CD8-positive, alpha-beta memory T cell (primary cell): ENCODE measurements at places on chromosomes 6 and 20. TPM values are rescaled to one million over a fixed set of nuclear protein-coding genes. Genes with fewer than 3 reads are reported as not detected.
A peak's percentile ranks its signal among the peaks of the same experiment; 100 is the strongest.

Gene PHACTR2
- 29.1 TPM for total RNA-seq

Gene TIAM2
- total RNA-seq, result 24.5 TPM

Gene TGM2
- not detected for total RNA-seq

Gene CD93
- 0.53 TPM for total RNA-seq

DNA sequence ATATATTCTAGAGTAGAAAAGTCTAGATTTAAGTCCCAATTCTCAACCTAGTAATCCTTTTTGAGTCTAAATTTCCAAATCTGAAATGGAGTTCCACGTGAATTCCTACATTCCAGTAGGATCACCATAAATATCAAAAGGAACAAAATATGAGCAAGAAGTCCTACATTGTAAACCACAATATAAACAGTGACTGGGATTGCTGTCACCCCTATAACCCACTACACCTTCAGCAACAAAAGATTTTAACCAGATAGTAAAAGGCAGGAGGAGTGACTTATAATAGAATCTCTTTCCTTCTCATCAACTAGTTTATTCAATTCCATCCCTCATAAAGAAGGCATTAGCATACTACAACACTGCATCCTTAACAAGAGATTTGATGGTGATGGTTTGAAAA is 210.6 kb downstream of the KIF16B start:
- DNase-seq, result no peak
- H3K4me3 ChIP-seq, result no peak overlapping the region
- H3K27me3 ChIP-seq, result no peaks in the 10 kb centered on the region
- no peaks in the 10 kb centered on the region for H3K4me1 ChIP-seq
- no peak overlapping the region for H3K27ac ChIP-seq

- no peaks in the 10 kb centered on the region for H3K27me3 ChIP-seq
- no peaks in the 10 kb centered on the region for H3K36me3 ChIP-seq
- H3K27ac ChIP-seq, result no peak overlapping the region
- H3K4me3 ChIP-seq, result no peak overlapping the region
- DNase-seq, result no peak
Measured at GRCh38 chr20:41014561-41015088, 14.0 kb upstream of the TOP1 start.

DNA sequence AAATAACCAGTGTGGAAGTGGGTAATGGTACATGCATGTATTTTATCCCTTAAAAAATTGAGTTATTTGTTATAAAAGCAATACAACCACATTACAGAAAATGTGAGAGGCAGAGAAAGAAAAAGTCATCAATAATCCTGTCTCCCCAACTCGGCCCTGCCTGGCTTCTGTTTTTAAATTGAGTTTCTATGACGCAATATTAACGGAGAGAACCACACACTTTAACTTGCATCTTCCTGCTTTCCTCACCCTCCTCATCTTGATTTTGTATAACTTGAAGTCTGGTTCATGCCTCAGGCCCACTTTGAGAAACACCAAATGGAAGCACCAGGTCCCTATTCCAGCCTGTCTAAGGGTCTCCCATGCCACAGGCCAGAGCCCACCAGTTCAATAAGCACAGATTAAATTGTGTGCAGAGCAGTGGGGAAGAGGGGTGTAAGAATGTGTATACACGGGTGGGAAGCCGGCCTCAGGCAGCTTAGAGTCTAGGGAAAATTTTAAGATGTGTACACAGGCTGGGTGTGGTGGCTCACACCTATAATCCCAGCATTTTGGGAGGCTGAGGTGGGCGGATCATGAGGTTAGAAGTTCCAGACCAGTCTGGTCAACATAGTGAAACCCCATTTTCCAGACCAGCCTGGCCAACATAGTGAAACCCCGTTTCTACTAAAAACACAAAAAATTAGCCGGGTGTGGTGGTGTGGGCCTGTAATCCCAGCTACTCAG is 15.9 kb downstream of the KCNK5 start:
- peaks cover 4% of the 10 kb centered on the region for H3K4me1 ChIP-seq
- H3K27ac ChIP-seq, result no peak overlapping the region
- no peak for DNase-seq
- no peaks in the 10 kb centered on the region for H3K27me3 ChIP-seq
- no peak overlapping the region for H3K4me3 ChIP-seq
- no peaks in the 10 kb centered on the region for H3K36me3 ChIP-seq

- no peak overlapping the region for H3K4me3 ChIP-seq
- H3K4me1 ChIP-seq, result peaks cover 17% of the 10 kb centered on the region
- no peak overlapping the region for H3K27ac ChIP-seq
- H3K36me3 ChIP-seq, result no peaks in the 10 kb centered on the region
Measured at GRCh38 chr6:28215425-28215824, 9.7 kb upstream of the ZSCAN9 start.

GRCh38 chr6:157226761-157227160 is 96.6 kb downstream of the TMEM242 start:
- H3K27me3 ChIP-seq, result no peaks in the 10 kb centered on the region
- peaks cover 47% of the 10 kb centered on the region for H3K4me1 ChIP-seq
- H3K27ac ChIP-seq, result no peak overlapping the region
- no peaks in the 10 kb centered on the region for H3K36me3 ChIP-seq
- no peak overlapping the region for H3K4me3 ChIP-seq

- H3K4me1 ChIP-seq, result no peaks in the 10 kb centered on the region
- H3K27ac ChIP-seq, result no peak overlapping the region
- no peak for DNase-seq
- H3K27me3 ChIP-seq, result no peaks in the 10 kb centered on the region
- no peaks in the 10 kb centered on the region for H3K36me3 ChIP-seq
Measured at GRCh38 chr6:136801581-136801980, 9.3 kb upstream of the MAP3K5 start.

GRCh38 chr20:45097485-45098102 is 3.3 kb downstream of the KCNS1 start:
- no peak overlapping the region for H3K27ac ChIP-seq
- DNase-seq, result peak; percentile 29
- no peak overlapping the region for H3K4me3 ChIP-seq
- peaks cover 35% of the 10 kb centered on the region for H3K27me3 ChIP-seq
- H3K4me1 ChIP-seq, result peaks cover 3% of the 10 kb centered on the region

GRCh38 chr6:125046107-125046925 is 84.1 kb downstream of the RNF217 start:
- H3K36me3 ChIP-seq, result no peaks in the 10 kb centered on the region
- no peaks in the 10 kb centered on the region for H3K27me3 ChIP-seq
- no peak overlapping the region for H3K4me3 ChIP-seq

- no peak overlapping the region for H3K4me3 ChIP-seq
- H3K27ac ChIP-seq, result no peak overlapping the region
- H3K27me3 ChIP-seq, result no peaks in the 10 kb centered on the region
- no peak for DNase-seq
- no peaks in the 10 kb centered on the region for H3K4me1 ChIP-seq
Measured at GRCh38 chr20:36018208-36018988, 50.0 kb downstream of the CNBD2 start.

- H3K27ac ChIP-seq, result no peak overlapping the region
- no peak for DNase-seq
- H3K27me3 ChIP-seq, result no peaks in the 10 kb centered on the region
Measured at GRCh38 chr20:24829649-24830370, 119.3 kb upstream of the CST7 start.

DNA sequence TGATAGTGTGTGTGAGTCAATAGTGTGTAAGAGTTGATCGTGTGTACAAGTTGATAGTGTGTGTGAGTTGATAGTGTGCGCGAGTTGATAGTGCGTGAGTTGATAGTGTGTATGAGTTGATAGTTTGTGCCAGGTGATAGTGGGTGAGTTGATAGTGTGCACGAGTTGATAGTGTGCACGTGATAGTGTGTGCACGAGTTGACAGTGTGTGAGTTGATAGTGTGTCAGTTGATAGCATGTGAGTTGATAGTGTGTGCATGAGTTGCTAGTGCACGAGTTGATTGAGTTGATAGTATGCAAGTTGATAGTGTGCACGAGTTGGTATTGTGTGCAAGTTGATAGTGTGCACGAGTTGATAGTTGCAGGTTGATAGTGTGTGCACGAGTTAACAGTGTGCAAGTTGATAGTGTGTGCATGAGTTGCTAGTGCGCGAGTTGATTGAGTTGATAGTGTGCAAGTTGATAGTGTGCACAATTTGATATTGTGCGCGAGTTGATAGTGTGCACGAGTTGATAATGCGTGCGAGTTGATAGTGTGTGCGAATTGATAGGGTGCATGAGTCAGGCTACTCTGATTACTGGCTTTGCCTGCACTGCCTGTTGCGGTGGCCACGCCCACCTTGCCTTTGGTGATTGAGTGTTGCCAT is 35.8 kb upstream of the IYD start:
- DNase-seq, result no peak
- H3K27ac ChIP-seq, result no peak overlapping the region
- H3K4me3 ChIP-seq, result no peak overlapping the region
- H3K27me3 ChIP-seq, result no peaks in the 10 kb centered on the region
- no peaks in the 10 kb centered on the region for H3K36me3 ChIP-seq
- H3K4me1 ChIP-seq, result no peaks in the 10 kb centered on the region

- no peaks in the 10 kb centered on the region for H3K36me3 ChIP-seq
- H3K27me3 ChIP-seq, result no peaks in the 10 kb centered on the region
- H3K27ac ChIP-seq, result no peak overlapping the region
- H3K4me3 ChIP-seq, result no peak overlapping the region
- H3K4me1 ChIP-seq, result no peaks in the 10 kb centered on the region
- DNase-seq, result no peak
Measured at GRCh38 chr20:58822149-58822548, 28.6 kb downstream of the GNAS-AS1 start.

DNA sequence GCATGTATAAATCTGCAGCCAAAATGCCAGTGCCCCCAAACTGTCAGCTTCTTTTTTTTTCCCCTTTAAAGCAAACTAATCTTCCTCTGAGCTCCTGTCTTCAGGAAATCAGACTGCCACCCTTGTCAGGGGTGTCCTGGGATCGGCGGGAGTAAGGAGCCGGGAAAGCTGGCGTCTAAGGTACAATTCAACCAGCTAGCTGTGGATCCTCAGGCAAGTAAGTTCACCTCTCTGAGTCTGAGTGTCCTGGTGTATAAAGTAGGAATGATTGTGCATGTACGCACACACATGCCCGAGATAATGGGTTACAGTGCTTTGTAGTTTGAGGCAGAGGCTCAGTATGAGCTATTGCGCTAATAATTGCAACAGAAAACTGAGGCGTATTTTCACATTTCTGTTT is 98.3 kb downstream of the ANKRD60 start:
- H3K27ac ChIP-seq, result no peak overlapping the region
- H3K4me1 ChIP-seq, result no peaks in the 10 kb centered on the region
- no peaks in the 10 kb centered on the region for H3K36me3 ChIP-seq
- H3K27me3 ChIP-seq, result peaks cover 7% of the 10 kb centered on the region
- no peak overlapping the region for H3K4me3 ChIP-seq

- no peaks in the 10 kb centered on the region for H3K27me3 ChIP-seq
- H3K4me3 ChIP-seq, result no peak overlapping the region
- no peaks in the 10 kb centered on the region for H3K4me1 ChIP-seq
- H3K36me3 ChIP-seq, result no peaks in the 10 kb centered on the region
Measured at GRCh38 chr20:11718474-11719094, 199.1 kb upstream of the BTBD3 start.

- H3K4me1 ChIP-seq, result no peaks in the 10 kb centered on the region
- no peaks in the 10 kb centered on the region for H3K27me3 ChIP-seq
- no peak overlapping the region for H3K4me3 ChIP-seq
- DNase-seq, result no peak
- H3K27ac ChIP-seq, result no peak overlapping the region
Measured at GRCh38 chr6:73719046-73719445, 23.0 kb downstream of the CD109 start.

- no peak for DNase-seq
- H3K27ac ChIP-seq, result no peak overlapping the region
- no peaks in the 10 kb centered on the region for H3K27me3 ChIP-seq
- no peaks in the 10 kb centered on the region for H3K36me3 ChIP-seq
- no peak overlapping the region for H3K4me3 ChIP-seq
- no peaks in the 10 kb centered on the region for H3K4me1 ChIP-seq
Measured at GRCh38 chr20:21714297-21715192, 9.1 kb downstream of the PAX1 start.

DNA sequence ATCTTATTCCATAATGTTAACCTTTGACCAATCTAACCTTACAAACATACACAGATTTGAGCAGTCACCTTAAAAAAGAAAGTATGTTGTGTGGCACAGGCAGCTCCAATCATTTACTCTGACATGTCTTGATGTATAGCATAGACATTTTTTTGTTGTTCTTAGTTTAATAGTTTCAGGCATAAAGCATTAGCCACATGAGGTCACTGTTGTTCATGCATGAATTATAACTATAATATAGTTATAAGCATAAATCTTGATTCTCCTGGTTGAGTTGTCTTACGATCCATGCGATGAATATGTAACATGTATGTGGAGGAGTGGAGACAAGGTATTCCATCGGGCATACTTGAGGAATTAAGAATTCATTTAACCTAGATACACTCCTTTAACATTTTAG is 26.1 kb upstream of the NKAIN2 start:
- no peak for DNase-seq
- H3K36me3 ChIP-seq, result no peaks in the 10 kb centered on the region
- H3K4me1 ChIP-seq, result no peaks in the 10 kb centered on the region
- no peak overlapping the region for H3K4me3 ChIP-seq
- no peak overlapping the region for H3K27ac ChIP-seq
- no peaks in the 10 kb centered on the region for H3K27me3 ChIP-seq

DNA sequence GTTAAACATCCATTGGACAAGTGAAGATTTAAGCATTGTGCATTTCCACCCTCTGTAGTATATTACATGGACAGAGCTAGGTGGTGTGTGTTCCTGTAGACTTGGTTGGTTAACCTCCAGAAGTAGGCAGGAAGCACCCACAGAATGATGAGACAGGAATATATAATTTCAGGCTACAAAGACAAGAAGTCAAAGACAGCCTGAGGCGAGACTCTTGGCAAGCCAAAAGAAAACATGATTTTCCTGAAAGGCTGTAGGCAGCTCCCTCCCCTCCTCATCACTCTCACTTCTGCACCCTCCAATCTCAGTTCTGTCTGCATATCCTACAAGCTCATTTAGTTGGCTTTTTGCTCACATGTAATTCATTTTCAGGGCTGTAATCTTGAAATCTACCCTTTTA is 110.0 kb upstream of the SLC35B3 start:
- no peaks in the 10 kb centered on the region for H3K4me1 ChIP-seq
- DNase-seq, result no peak
- no peaks in the 10 kb centered on the region for H3K36me3 ChIP-seq
- H3K4me3 ChIP-seq, result no peak overlapping the region

GRCh38 chr6:167311286-167311685 is 13.6 kb upstream of the TTLL2 start:
- no peaks in the 10 kb centered on the region for H3K27me3 ChIP-seq
- no peak for DNase-seq
- no peaks in the 10 kb centered on the region for H3K36me3 ChIP-seq
- H3K27ac ChIP-seq, result no peak overlapping the region
- H3K4me1 ChIP-seq, result no peaks in the 10 kb centered on the region
